ENCODE measurements at places on chromosomes 7 and 10.

DNA sequence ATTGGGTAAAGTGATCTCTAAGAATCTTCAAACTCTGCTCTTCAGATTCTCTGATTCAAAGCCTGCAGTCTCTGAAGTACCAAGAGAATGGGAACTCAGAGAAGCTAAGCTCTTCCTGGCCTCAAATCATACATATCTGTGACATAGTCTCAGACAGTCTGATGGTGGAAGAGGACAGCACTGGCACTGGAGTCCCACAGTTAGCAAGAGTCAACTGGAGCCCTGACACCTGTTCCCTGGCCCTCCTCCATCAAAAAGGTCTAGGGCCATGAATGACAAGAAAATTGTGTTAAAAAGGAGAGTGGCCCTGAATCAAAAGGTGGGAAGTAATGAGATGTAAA, 37.7 kb downstream of the PRSS2 start:
- no peak for DNase-seq

DNA sequence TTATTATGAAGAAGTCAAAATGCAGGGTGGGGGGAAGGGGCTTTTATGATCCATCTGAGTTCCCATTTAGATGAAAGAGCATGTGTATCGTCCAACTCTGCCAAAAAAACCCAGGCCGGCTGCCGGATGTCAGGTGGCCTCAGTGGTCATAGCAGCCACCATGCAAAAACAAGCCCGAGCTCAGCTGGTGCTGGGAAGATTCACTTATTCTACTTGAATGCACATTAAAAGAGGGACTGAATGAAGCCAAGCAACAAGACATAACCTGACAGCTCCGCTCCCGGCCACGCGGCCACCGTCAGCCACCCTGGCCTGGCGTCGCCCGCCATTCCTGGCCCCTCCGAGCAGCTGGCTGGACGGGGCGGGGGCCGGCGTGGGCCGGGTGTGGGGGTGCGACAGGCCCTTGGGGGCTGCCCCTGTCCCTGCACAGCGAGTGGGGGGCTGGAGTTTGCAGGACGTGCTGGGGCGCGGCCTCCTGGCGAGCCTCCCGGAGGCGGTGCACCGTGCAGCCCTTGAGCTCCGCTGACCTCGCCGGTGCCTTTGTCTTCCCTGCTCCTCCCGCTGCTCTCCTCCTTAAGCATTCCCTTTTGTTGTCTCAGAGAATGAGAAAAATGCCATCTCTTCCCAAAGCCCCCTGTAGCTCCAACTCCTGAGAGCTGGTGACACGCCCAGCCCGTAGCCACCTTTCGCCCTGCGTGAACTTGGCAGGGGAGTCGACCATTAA, 67.8 kb downstream of the EBF3 start:
- no peak for DNase-seq

- DNase-seq: no peak
These were observed 40.6 kb downstream of the MICALL2 start for GRCh38 chr7:1418505-1419309.

- DNase-seq: no peak
These were observed 12.5 kb upstream of the PFKP start for GRCh38 chr10:3054851-3055199.

Measured in Panc1 (cell line).